ENCODE measurements at places on chromosomes 7 and 10. TPM values are rescaled to one million over a fixed set of nuclear protein-coding genes. Genes with fewer than 3 reads are reported as not detected.

GRCh38 chr7:42189535-42189934 is 47.5 kb downstream of the GLI3 start:
- DNase-seq = no peak

- DNase-seq = no peak
Measured at GRCh38 chr7:47300472-47301104, 281.3 kb downstream of the TNS3 start.

- peak; percentile 11 for DNase-seq
Measured at GRCh38 chr7:156155988-156156733, 343.9 kb upstream of the SHH start.

DNA sequence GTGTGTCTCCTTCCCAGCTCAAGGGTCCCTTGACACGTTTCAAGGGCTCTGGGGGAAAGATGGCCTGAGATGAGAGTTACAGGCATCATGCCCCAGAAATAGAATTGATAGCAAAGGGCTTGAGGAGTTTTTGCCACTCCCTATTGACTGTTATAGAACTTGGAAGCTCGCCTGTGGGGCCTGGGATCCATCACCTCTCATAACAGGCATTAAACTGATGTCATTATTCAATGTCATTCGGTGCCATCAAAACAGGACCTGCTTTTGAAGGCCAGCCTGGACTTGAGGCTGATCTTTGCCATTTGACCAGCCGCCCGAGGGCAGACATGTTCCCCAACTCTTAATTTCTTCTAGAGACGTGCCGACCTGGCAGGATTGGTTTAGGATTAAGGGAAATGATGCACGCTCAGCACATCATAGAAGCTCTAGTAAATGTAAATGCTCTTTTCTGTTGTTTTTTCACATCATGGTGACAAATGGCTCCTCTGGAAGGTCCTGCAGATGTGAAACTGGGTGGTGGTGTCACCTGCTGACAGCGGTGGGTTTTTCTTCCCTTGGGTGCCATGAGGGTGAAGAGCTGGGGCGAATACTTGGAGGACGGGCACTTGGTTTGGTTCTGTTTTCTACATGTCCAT is 16.7 kb upstream of the KLF6 start:
- DNase-seq = peak; percentile 42

- peak; percentile 86 for DNase-seq
Measured at GRCh38 chr7:151046603-151047573, 1.4 kb upstream of the ASIC3 start.

DNA sequence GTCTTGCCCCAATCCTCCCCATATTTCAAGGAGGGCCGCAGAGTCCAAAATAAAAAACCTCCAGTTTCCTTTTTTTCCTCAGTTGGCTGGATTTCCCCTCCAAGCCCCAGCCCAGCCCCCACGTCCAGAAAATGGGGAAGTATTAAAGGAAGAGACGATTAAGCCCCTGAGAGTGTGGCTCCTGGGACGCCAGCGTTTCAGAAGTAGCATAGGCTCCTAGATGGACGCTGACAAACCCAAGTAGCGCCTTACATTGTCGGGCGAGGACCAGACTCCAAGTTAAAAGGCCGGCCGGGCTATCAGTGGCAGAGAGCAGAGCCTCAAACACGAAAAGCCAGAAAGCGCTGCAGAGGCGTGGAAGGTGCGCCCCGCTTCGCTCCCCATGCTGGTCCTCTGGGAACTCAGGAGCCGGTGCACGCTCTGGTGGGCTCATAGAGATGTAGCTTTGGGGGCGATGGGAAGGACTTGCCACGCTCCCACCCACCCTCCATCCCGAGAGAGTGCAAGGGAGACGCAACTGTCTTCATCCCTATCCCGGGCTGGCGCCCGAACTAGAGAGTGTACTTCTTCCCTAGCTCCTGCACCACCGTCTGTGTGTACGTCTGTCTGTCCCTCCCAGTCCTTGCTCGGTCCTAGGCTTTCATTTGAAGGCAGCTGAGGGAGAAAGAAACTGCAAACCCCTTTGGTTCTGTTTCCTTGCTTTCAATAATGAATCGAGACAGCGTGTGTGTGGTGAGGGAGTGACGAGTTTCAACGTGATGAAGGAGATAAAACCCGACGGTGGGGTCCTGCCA is 6.3 kb upstream of the EMX2 start:
- no peak for DNase-seq

DNA sequence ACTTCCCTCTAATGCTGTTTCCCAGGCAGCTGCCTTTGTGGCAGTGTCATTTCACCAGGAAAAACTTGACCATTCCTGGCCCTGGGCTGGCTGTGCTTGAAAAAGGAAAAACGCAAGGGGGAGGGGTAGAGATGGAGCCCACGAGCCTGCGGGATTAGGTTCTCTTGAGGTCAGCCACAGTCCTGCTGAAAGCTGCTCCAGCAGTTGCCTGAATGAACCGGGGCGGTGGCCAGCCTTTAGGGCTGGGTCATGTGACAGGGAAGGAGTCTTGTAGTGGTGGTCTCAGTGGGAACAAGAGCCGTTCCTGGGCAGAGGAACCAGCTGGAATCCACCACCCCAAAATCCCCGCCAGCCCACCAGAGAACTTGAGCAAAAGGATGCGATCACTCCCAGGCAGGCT is 51.2 kb upstream of the LRRC4 start:
- no peak for DNase-seq

- DNase-seq = no peak
Measured at GRCh38 chr10:48742891-48743860, 58.5 kb downstream of the WDFY4 start.

DNA sequence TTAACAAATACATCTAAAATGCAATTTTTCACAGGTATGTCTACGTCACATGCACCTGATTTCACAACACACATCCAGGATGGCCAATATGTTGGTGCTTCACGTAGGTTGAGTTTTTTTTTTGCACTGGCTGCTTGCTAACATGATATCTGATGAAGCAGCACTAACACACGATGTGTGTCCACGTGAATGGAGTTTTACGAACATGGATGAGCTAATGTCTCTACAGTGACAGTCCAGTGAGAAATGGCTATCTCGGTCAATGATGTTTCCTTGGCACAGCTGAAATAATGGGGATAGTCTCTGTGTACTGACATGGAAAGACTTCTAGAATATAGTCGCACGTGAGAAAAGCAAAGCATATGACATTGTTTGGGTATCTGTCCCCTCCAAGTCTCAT is 563.9 kb upstream of the ADARB2 start:
- no peak for DNase-seq

- no peak for DNase-seq
Measured at GRCh38 chr10:11106621-11107374, 89.1 kb downstream of the CELF2 start.

- no peak for DNase-seq
Measured at GRCh38 chr7:94580601-94581000, 71.0 kb downstream of the CASD1 start.

- DNase-seq = no peak
Measured at GRCh38 chr7:36929791-36930190, 205.5 kb upstream of the AOAH start.

DNA sequence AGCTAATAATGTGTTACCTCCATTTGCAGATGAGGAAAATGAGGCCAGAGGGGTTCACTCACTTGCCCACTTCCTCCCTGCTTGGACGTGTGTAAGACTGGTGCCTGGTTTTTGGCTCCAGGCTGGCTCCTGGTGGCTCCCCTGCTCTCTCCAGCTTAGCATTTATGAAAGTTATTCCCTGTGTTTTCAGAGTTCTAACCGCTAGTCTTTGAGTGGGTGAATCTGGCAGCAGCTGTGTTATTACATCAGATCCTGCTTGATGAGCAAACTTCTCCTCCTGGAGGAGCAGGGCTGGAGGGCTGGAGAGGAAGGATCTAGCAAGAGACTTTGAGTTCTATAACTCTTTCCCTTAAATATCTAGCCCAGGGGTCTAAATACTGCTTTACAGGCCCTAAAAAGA is 80.9 kb upstream of the AGBL3 start:
- peak; percentile 57 for DNase-seq

Gene LRRC4
- 0.41 TPM for total RNA-seq

Gene SVIL
- 424 TPM for total RNA-seq

Gene IFIT5
- total RNA-seq = 14.9 TPM

Gene PTF1A
- not detected for total RNA-seq

Gene TRIM73
- 2.8 TPM for total RNA-seq

Gene FFAR4
- total RNA-seq = not detected

Gene C10orf53
- not detected for total RNA-seq

Gene POLR2J
- 9.5 TPM for total RNA-seq

Gene AUTS2
- 40.0 TPM for total RNA-seq

Gene ADRB1
- total RNA-seq = 0.10 TPM

Gene DNAJC12
- total RNA-seq = 8.2 TPM
